ENCODE measurements at places on chromosomes 6 and 20. TPM values are rescaled to one million over a fixed set of nuclear protein-coding genes. Genes with fewer than 3 reads are reported as not detected.

DNA sequence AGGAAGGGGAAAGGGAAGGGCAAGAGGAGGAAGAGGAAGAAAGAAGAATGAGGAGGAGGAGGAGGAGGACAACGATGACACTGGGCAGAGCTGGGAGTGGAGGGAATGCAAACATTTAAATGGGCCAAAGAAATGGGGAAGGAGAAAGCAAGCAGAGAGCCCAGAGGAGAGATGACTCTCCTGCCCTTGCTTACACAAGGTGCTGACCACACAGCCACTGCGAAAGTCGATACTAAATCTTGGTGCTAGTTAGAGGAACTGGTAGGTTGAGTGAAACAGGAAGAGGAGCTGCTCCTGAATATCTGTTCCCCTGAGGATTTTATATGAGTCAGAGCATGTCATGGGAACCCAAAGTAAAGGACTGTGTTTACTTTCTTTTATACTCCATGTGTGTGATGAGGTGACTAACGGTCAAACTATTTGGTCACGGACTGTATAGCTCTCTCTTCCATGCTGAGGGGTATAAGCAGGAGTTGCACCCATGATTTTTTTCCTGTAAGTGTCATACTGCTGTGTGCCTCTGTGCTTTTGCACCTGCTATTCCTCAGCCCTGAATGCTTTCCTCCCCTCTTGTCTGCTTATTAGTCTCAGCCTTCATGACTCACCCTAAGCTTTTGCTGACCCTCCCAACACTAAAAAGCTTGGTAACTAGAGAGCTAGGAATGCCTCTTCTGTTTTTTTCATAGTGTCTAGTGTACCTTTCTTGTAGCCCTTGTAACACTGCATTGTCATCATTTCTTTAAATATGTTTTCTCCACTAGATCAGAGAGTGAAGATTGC is 9.5 kb upstream of the PAQR8 start:
- DNase-seq, result no peak

DNA sequence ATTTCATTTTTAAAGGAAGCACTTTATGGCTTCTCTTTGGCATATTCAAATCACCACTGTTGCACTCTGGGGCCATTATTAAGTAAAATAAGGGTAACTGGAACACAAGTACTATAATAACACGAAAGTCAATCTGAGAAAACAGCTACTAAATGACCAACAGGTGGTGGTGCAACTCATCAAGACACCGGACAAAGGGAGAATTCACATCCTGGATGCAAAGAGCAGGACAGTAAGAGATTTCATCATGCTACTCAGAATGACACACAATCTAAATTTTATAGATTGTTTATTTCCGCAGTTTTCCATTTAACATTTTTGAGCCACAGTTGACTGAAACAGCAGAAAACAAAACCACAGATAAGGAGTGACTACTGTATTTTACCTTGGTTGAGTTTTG is 27.6 kb upstream of the LY86 start:
- peak; percentile 37 for DNase-seq

DNA sequence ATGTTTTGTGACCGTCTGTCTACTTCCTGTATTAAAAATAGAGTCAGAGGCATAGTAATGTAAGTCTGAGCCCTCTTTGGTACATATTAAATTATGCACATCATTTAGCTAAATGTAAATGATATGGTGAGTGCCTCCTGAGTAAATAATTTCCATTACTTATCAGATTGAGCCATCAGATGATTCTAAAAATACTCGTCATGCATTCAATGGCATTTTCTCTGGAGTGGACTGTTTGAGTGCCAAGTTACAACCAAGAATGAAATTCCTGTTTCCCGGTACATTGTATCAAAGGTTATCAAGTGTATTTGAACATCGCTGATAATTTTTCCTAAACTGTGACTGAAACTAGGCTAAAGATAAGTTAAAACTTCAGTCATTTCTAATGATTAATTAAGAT is 81.0 kb downstream of the AKAP7 start:
- no peak for DNase-seq

DNA sequence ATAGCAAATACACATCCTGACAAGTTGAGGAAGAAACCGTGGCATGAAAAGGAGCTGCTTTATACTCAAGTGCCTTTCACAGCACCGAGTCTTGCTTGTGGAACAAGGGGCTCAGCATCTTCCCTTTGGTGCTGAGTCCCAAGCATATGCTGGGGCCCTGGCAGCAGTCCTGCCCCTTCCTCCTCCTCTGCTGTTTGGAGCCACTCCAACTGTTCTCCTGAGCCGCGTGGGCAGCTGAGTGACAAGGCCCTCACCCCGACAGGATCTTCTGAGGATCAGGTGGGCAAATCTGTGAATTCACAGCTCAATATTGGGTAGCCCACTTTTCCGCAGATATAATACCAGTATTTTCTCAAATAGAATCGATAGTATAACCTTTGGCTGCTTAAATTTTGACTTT is 24.7 kb downstream of the DACT2 start:
- DNase-seq, result no peak

GRCh38 chr6:29793796-29794195 is 33.8 kb upstream of the HLA-G start:
- peak; percentile 51 for DNase-seq

DNA sequence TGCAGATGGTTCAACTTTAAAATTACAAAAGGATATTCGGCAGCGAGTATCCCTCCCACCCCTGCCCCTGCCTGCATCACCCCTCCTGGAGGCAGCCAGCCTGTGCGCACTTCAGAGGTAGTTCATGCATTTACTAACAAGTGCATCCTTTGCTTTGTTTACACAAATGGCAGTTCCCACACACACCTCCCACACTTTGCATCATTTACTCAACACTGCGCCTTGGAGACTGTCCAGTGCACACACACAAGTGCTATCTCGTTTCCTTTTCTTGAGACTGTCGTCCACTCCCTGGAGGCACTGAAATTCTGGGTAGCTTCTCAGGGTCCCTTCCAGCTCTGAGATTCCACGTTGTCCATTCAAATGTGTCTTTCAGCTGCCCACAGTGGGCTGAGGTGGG is 53.1 kb upstream of the VSX1 start:
- no peak for DNase-seq

DNA sequence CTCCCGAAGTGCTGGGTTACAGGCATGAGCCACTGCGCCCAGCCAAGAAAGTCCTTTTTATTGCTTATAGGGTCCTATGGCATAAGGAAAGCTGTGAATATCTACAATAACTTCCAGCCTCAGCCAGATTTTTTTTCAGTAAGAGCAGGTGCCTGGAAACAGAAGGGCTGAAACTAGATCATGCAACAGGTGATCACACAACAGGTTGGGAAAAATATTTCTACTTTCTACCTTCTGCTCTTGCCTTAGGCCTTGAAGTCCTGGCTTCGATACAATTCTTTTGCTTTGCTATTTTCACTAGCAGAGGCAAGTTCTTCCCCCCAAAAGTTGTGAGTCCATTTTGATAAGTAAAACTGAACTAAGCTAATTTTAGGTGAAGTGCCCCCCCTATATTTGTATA is 9.7 kb upstream of the FBXO30 start:
- no peak for DNase-seq

DNA sequence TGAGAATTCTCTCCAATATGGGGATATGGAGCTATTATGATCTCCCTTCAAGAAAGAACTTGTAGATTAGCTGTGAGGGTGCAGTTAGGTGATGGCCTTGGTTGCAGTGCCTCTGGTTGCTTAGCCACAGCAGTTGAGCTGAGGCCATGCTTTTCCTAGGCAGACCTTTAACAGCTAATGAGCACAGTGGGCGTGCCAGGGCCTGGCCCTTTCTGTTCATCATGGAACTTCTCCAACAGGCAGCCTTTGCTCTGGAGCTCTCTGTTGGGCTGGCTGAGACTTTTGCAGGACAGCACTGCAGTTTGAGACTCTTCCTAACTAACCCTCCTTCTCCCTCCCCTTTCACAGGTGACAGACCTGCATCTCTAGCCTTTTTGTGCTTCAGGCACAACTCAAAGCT is 39.7 kb upstream of the TMEM170B start:
- DNase-seq, result no peak

DNA sequence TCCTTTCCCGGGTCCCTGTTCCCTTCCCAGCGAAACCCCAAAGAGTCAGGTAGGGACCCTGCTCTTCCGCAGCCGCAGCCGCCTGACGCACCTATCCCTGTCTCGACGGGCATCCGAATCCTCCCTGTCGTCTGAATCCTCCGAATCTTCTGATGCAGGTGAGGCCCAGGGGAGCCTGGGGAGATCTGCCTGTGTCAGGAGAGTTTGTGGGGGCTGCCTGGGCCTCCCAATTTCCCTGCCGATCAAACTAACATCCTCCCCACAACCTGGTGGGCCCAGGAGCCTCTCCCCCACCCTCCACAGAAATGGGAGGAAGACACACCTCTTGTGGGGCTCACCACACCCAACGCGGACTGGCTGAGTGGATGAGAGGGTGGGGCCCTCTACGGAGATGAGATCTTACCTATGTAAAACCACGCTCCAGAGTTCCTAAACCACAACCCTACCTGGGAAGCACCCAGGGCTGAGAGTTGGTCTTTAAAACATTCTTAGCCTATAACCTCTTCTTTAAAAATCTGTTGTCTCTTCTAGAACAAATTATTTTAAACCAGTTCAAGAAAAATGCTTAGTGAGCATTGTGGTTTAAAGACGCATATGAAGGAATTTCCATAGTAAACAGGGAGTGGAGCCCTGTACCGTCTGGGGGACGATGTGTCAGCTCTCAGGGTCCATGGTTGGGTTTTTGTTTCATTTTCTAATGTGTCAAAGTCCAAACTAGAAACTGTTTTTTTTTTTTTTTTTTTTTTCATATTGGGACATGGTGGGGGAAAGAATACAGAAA is 1.7 kb downstream of the CDC25B start:
- DNase-seq, result peak; percentile 88

DNA sequence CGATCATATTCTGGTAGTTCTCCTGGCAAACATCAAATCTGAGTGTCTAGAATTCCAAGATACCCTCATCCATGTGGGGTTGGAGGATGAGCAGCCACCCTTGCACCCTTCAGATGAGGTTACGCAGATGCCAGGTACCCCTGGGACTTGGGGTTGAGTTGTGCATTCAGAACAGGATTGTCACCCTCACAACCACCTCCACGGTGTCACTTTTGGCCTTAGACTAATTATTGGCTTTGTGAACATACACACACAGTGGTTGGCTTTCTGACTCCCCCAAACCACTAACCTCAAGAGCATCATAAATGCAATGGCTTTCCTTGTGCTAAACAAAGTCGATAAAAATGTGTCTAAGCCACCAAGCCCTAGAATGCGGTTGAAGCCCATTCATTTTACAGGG is 2.9 kb upstream of the F13A1 start:
- peak; percentile 32 for DNase-seq

DNA sequence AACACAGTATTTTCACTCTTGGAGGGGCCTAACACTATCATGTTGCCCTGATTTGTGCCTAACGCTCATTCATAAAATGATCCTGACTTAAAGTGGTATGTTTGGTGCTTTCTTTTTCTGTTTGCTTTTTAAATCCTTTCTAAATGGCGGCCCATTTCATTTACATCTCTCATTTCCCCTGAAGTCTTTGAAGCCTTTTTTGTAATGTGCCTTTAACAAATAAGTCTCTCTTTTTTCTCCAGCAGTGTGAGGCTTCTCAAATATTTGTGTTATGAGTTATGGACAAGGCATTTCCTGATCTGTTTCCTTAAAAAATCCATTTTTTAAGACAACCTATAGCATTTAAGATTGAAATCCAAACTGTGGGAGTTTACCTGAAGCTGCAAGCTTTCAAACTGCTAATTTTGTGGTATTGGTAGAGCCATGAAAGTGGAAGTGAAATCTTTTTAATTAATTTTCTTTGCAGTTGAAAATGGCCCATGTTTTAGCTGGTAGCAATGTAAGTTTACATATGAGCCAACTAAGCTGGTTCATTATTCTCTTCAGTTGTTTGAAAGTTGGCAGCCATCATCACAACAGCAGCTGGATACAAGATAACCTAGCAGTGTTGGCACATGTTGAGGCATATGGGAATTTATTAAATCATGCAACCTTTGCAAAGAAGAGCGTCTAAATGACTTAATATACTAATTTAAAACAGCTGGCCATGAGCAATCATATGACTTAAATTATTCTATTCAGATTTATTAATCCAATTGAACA is 469.7 kb downstream of the CDKAL1 start:
- no peak for DNase-seq

GRCh38 chr6:79269877-79270276 is 35.4 kb upstream of the HMGN3 start:
- no peak for DNase-seq

DNA sequence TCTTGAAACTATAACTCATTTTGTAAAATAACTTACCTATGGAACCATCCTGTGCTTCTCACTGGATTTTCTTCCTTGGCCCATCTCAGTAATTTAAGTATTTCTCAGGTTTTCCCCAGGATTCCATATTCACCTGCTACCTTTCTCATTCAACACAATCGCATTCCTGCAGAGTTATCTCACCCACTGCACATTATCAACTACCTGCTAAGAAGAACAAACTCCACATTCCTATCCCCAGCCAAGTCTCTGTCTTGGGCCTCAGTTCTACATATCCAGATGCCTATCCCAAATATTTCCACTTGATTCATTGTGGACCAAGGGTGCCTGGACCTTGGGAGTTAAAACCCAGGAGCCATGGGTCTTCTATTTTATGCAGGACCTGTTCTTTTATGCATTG is 60.2 kb upstream of the KCNQ5 start:
- DNase-seq, result no peak

DNA sequence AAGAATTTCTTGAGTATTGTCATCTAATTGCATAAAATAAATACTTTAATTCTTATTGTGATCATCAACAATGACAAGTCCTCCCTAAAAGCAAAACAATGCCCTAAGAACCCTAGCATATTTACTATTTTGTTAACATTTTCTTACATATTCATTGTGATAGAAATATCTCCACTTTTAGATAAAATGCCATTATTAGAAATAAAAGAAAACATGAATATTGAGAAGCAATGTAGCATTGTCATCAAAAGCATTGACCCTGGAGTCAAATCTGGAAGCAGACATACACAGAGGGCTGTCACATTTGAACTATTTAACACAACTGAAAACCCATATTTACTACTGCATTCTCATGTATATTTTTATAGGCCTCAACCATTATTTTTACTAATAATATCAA is 257.7 kb downstream of the SYNE1 start:
- DNase-seq, result no peak

- DNase-seq, result no peak
Observed at GRCh38 chr6:157034436-157035230, 257.5 kb downstream of the ARID1B start.

- no peak for DNase-seq
Observed at GRCh38 chr6:33459226-33459625, 4.8 kb downstream of the ZBTB9 start.

GRCh38 chr6:142860498-142860897 is 84.5 kb downstream of the HIVEP2 start:
- peak; percentile 50 for DNase-seq

- no peak for DNase-seq
Observed at GRCh38 chr6:80938131-80938530, 814.4 kb downstream of the TENT5A start.

GRCh38 chr6:133835901-133836300 is 53.0 kb upstream of the TCF21 start:
- DNase-seq, result no peak

- no peak for DNase-seq
Observed at GRCh38 chr6:95519228-95520037, 57.9 kb upstream of the MANEA start.

The OR12D3 gene
- not detected for total RNA-seq

The ZSCAN16 gene
- total RNA-seq, result 3.0 TPM

The PRDM13 gene
- 0.05 TPM for total RNA-seq

The WFDC10B gene
- not detected for total RNA-seq

The FHL5 gene
- not detected for total RNA-seq

The CNBD2 gene
- total RNA-seq, result 3.1 TPM

The OVOL2 gene
- not detected for total RNA-seq

The DDO gene
- total RNA-seq, result not detected

The C6orf163 gene
- total RNA-seq, result 1.9 TPM

The C20orf141 gene
- total RNA-seq, result not detected

The HLA-DOA gene
- 0.38 TPM for total RNA-seq

The CTCFL gene
- total RNA-seq, result not detected

The DYNLRB1 gene
- 98.9 TPM for total RNA-seq
